T47D (cell line): ENCODE measurements at places on chromosomes 4 and X.

DNA sequence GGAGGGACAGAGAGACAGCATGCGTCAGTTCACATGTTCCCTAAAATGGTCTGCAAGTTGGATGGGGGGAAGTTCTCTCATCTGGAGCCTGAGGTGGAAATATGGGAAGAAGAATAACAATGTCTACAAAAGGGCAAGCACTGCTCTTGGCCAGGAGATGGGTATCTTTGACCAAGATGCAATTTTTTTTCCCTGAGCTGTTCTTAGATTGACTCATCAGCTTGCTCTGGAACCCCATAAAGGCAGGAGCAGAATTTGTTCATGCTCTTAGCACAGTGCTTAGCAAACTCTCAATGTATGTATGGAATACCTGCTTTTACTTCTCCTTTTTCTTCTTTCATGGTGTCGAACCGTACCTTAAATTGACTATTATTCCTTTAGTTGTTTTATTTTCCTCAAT is 90.5 kb upstream of the ZNF827 start:
- no peak for DNase-seq

GRCh38 chr4:42348247-42348646 is 49.0 kb upstream of the SHISA3 start:
- DNase-seq = no peak

GRCh38 chr4:122798101-122798500 is 28.5 kb upstream of the FGF2 start:
- peak; percentile 47 for DNase-seq

- no peak for DNase-seq
These were observed 449.3 kb downstream of the RPA4 start for GRCh38 chrX:97332963-97333362.

- DNase-seq = peak; percentile 37
These were observed 48.9 kb upstream of the FAM47B start for GRCh38 chrX:34893741-34894140.

DNA sequence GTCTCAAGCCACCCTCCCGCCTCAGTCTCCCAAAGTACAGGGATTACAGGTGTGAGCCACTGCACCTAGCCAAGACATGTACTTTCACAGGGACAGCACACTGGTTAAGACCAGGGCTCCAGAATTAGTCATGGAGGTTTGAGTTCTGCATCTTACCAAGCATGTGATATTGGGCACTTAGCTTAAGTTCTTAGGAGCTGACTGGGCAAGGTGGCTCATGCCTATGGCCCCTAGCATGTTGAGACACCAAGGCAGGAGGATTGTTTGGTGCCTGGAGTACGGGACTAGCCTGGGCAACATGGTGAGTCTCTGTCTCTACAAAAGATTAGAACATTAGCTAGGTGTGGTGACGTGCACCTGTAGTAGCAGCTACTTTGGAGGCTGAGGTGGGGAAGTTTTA is 2.6 kb upstream of the TMEM192 start:
- DNase-seq = no peak

DNA sequence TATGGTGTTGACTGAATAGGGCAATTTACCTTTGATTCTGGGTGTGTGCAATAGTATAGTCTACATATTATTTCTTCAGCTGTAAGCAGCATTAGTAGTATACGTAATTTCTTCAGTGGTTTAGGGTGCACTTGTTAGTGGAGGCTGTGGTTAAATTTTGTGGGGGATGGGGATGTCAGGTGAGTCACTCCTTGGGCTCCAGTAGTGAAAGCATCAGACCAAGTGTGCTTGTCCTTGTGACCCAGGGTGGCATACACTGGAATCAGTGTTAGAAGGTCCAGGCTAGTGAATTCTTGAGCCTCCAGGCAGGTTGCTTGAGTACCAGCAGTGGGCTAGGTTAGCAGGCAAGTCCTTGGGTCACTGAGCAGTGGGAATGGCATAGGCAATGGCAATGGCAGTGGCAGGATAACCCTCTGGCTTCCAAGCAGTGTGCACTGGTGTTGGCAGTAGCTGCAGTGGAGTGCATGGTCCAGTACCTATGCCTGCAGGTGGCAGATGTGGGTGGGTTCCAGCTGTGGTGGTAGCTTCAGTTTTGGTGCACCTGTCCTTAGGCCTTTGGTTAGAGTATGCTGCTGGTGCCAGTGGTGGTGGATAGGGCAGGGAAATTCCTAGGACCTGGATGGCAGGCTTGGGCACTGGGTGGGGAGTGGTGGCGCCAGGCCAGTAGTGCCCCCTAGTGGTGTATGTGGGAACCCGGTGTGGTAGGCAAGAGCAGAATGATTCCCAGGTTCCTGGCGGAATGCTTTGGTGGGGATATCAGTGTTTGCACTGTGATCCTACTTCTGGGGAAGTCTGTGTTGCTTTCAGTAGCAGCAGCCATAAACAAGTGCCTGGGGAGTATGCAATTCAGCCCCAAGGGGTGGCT is 531.0 kb downstream of the SMARCA1 start:
- DNase-seq = no peak

DNA sequence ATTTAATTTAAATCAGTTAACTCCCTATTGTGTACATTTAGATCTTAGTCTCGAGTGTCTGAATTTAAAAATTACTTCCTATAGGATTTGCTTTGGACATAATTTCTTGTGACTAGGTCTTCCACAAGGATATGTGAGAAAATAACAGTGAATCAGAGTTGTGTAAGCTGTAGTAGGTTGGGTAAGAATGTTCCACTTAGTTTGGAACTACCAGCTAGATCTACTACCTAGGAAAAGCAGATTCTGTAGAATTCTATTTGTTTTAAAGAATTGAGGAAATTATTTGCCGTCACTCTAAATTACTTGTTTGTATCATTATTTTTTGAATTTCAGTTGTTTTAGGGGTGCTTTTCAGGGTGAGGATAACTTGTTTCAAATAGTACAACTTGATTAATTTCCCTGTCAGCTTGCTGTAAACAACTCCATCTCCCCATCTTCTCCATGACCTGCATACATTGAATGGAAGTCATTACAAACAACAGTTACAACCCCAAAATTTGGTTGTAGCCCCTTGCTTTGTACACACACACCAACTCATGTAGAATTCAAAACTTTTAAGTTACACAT is 1.3 kb downstream of the MTHFD2L start:
- DNase-seq = no peak
